Hematopoietic multipotent progenitor cell treated with erythropoietin and hydrocortisone succinate and interleukin-3 and kit ligand, for 17 days (in vitro differentiated cells): ENCODE measurements at places on chromosomes 11 and 22.

GRCh38 chr11:79066456-79067351, 374.1 kb downstream of the TENM4 start:
- DNase-seq, result no peak

DNA sequence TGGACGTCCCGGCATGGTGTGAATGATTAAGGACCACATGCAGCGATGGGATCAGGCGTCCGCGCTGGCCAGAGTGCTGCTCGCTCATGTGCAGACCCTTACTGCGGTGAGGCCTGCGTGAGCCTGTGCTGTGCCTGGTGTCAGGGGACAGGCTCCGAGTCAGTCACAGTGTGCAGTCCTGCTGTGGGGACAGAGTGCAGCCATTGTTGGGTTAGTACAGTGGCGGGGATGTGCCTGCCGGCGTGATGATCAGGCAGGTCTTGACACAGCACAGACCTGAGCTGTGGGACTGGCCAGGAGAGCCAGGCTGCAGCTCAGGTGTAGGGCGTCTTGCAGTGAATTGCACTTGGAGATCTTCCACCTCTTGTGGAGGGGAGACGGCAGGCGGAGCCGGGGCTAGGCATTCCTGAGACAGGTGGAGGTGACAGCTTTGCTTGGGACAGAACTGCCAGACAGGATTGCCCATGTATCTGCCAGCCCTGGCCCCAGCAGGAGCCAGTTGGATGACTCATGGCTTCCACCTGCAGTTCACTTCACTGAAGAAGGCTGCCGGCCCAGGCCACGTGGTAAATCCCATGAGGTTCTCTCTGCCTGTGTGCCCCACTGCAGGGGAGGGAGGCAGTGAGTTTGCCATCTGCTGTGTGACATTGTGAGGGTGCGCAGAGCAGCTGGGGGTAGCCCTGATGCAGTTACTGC, 17.3 kb downstream of the TRMU start:
- DNase-seq, result no peak

GRCh38 chr11:63919267-63920125, 2.5 kb upstream of the RCOR2 start:
- DNase-seq, result no peak

GRCh38 chr11:18710545-18710944, 12.0 kb downstream of the TMEM86A start:
- DNase-seq, result no peak

DNA sequence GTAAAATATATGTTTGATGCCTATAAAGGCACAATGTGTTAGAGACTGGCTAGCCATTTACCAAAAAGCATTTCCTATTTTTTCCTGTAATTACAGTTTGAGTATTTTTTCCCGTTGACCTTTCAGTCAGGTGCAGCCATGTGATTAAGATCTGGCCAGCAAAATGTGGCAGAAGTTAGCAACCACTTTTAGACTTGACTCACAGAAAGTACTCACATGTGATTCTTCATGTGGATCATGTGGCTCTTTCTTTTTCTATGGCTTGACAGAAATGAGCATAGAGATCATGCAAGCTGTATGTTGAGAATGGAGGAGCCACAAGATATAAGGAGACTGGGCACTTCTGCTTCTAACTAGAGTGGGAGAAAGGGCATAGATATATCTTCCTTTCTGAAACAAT, 27.3 kb upstream of the RAB38 start:
- DNase-seq, result no peak

DNA sequence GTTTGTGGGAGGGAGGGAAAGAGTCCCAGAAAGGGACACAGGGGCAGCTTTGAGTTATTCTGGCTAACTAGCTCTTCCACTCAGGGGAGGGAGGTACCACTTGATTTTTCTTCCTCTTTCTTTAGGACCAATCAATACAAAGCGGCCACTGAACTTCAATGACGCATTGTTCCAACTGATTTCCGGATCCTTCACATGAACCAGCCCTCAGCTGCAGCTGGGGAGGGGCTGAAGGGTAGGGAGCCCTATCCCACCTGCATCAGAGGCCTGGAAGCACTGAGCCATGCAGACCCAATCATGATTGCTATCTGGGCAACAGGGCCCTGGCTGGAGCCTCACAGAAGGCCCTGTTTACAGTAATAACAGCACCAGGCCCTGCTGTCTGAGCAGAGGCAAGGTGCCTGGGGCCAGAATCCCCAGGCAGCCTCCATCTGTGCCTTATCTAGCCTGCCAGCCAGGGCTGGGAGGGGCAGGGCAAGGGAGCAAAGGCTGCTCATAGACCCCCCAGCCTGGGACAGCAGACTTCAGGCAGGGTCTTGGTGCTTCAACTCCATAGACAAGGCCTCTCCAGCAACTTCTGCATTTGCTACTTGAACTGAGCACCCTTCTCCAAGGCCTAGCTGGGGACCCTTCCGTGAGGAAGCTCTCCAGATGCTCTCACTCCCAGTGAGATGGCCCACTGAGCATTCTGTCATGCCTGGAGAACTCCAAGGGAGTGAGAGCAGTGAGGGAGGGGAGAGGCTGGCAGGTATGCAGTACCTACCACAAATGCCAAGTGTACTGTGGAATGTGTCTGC, 22.5 kb downstream of the CLPB start:
- peak; percentile 57 for DNase-seq

DNA sequence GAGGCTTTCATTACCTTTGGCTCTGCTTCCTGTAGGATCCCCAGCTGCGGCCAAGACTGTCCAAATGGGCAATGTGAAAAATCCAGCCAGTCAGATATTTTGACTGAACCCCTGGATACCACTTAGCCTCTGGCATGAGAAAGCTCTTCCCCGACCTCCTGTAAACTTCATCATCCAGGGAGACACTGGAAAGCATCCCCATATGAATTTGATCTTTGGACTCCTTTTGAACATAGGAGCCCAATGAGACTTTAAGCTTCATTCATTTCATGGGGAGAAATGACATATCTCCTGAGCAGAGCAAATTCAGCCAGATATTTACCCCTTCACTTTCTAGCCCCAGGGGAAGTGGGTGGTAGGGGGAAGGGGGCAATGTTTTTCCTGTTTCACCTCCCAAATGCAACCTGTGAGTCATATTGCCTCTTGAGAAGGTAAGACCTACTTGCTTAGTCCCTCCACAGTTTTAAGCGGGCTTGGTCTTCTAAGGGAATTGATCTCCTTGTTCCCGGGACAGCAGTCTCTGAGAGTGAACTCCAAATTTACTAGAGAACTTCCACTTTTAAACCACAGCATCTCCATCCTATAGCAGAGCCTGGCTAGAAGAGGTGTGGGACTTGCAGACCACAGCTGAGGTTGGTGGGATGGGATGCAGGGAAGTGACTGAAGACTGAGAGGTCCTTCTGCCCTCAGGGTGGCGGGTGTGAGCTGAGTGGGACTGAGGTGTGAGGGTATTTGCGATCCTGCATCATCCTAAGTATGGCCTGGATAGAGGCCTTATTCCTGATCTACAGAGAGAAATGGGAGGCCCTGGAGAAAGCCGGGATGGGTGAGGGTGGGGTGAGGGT, 20.3 kb upstream of the POU2AF1 start:
- no peak for DNase-seq

GRCh38 chr11:104819107-104819506, 79.2 kb downstream of the CASP12 start:
- no peak for DNase-seq

DNA sequence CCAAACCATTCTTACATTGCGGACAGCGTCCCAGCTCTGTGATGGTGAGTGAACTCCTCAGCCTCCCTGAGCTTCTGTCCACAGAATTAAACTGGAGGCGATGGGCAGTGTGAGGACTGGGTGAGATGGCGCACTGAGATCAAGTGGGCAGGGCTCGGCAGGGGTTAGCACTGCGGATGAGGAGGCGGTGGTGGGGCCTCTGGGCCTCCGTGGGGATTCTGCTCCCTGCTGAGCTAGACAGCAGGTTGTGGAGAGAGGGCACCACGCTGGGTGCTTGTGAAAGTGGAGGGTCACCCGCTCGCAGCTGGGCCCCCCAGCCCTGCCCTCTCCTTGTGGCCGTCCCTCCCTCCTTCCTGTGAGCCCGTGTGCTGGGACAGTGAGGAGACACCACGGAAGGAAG, 25.6 kb upstream of the PARVG start:
- no peak for DNase-seq

GRCh38 chr11:46216019-46216764, 61.3 kb upstream of the CREB3L1 start:
- DNase-seq, result no peak

DNA sequence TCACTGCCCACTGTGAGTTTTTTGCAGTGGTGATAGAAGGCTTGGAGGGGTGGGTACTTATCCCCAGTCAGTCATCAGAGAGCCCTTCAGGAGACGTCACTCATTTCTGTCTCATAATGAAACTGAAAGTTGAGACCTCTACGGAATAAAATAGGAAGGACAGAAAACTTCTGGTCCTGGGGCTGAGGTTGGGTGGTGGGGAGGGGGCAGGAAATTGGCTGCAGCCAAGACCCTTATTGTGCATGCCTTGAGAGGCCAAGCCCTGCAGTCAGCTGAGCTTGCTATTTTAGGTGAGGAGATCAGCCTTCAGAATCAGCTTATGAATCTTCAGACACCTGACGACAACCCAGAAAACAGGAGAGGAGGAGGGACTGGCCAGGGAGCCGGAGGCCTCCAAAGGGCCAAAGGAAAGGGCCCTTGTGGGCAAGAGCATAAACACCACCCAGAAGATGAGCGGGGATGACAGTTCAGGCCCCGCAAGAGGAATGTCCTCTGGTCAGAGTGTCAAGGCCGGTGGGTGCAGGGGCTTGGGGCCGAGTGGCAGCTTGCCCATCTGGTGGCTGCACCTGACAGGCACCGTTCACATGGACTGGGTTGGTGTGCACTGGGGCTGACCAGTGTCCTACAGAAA, 17.9 kb upstream of the ADA2 start:
- DNase-seq, result no peak

GRCh38 chr11:88066090-88066489, 109.2 kb downstream of the RAB38 start:
- no peak for DNase-seq

DNA sequence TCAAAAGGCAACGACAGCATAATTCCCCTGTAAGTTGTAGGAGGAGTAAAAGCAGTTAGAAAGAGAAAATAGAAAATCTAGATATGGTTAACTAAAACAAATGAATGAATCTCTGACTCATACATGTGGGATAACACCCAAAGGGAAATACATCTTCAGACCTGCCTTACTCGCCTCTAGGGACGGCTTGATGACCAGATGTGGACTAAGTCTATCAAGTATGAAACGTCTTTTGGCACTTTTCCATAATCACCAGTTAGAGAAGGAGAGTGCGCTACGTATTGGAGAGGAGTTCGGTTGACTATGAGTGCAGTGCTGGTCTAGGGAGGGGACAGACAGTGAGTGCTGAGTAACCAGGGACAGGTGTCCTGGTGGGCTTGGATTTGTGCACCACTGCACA, 459.9 kb downstream of the OPCML start:
- no peak for DNase-seq

GRCh38 chr11:17633987-17634775, 85.2 kb upstream of the MYOD1 start:
- DNase-seq, result no peak

- DNase-seq, result no peak
Measured at GRCh38 chr11:3222003-3222855, 3.6 kb upstream of the MRGPRG start.

DNA sequence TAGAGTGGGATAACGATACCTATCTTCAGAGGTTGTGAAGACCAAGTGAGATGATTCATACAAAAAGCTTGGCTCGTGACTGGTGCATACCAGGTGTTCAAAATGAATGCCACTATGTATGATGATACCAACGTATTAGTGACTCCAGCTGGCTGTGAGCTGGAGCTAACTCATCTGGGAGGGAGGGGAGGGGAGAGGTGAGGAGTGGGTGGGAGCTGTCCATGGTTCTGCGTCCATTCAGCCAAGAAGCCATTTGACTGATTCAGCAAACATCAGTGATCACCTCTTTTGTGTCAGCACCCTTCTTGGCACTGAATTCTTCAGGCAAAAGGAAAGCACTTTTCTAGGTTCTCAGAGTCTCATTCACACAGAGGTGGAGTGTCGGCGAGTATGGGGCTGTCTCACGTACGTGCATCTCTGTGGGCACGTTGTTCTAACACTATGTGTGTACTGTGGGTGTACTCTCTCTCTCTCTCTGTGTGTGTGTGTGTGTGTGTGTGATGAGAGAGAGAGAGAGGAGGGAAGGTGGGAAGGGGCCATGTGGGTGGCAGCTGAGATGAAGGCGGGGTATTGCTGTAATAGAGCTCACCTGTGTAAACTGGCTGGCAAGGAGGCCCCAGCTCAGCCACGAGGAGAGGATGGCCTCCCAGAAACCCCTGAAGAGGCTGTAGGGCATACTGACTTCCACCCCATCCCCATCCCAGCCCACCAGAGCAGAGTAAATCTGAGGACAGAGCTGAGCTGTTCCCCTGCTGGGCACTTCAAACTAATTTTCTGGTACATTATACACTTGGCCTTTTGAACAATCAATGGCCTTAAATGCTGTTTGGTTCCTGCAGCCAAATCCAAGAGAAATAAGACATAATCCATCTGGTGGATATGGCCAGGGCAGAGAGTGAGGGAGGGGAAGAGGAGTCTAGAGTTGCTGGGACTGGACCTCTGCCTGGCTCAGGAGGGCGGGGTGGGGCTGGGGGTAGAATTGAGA, 96.1 kb upstream of the THY1 start:
- no peak for DNase-seq

GRCh38 chr11:65434667-65435410, 12.2 kb downstream of the NEAT1 start:
- DNase-seq, result peak; percentile 62

- DNase-seq, result peak; percentile 58
Measured at GRCh38 chr11:844693-845644, 2.3 kb downstream of the TSPAN4 start.

- no peak for DNase-seq
Measured at GRCh38 chr11:76841923-76842452, 18.7 kb upstream of the ACER3 start.

GRCh38 chr22:45065726-45066125, 55.9 kb upstream of the PHF21B start:
- no peak for DNase-seq

DNA sequence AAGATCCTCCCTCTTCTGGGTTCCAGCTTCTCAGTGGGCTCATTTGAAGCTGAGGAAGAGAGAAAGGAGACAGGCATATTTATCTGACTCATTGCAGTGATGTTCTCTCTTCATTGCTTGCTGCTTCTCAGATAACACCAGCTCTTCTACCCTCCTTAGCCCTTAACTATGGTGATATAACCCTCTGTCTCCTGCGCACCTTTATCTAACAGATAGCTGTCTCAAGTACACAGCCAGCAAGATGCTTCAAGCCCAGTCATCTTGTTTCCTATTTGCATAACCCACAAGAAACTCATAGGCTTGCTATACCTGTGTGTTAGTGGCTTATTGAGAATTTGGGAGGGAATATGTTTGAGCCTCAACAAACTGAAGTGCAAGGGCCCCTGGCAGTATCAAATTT, 12.6 kb downstream of the PRSS23 start:
- no peak for DNase-seq
